HT1080 (cell line): ENCODE measurements at places on chromosomes 1 and 21. TPM values are rescaled to one million over a fixed set of nuclear protein-coding genes. Genes with fewer than 3 reads are reported as not detected.

Gene C1orf167
- total RNA-seq = not detected in 2 replicates

Gene KCNK2
- 4.7 and 5.0 TPM in 2 replicates for total RNA-seq

Gene SPATA17
- 0.93 and 2.5 TPM in 2 replicates for total RNA-seq

Gene OR2L8
- not detected in 2 replicates for total RNA-seq

Gene ANGPTL3
- not detected in 2 replicates for total RNA-seq

Gene PODN
- total RNA-seq = not detected in 2 replicates
